ENCODE measurements at places on chromosomes 7 and 10.

DNA sequence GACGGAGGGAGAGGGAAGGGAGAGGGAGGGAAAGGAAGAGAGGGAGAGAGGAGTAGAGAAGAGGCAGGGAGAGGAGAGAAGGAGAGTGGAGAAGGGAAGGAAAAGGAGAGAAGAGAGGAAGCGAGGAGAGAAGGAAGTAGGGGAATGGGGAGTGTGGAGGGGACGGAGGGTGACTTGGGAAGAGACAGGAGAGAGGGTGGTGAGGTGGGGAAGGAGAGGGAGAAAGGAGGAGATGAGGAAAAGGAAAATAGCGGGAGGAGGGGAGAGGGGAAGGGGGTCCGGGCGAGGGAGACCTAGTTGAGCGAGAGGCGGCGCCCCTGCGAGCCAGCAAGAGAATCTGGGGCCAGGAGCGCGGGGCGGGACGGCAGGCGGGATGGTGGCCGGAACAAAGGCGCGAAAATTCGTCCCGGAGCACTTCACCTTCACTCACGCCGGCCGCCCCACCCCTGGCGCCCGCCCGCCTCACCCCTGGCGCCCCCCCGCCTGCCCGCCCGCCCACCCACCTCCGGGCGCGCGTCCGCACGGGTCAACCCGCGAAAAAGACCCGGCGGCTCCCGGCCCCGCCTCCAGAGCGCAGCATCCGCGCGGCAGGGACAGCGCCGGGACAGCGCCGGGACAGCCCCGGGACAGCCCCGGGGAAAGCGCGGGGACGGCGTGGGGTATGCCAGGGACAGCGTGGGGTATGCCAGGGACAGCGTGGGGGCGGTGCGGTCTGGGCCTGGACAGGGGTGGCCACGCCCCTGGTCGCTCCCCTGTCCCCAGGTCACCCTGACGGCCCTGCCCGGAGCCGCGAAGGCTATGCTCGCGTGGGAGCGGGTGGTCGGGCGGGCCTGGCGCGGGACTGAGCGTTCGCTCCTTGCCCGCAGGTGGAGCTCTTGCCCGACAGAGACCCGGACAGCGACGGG is 4.2 kb downstream of the VSTM2A start:
- peak; percentile 68 for DNase-seq

GRCh38 chr7:44636041-44636584 is 29.7 kb downstream of the OGDH start:
- no peak for DNase-seq

GRCh38 chr7:116236020-116236630 is 25.8 kb downstream of the TES start:
- peak; percentile 19 for DNase-seq

GRCh38 chr7:1329261-1329660 is 96.6 kb downstream of the UNCX start:
- no peak for DNase-seq

DNA sequence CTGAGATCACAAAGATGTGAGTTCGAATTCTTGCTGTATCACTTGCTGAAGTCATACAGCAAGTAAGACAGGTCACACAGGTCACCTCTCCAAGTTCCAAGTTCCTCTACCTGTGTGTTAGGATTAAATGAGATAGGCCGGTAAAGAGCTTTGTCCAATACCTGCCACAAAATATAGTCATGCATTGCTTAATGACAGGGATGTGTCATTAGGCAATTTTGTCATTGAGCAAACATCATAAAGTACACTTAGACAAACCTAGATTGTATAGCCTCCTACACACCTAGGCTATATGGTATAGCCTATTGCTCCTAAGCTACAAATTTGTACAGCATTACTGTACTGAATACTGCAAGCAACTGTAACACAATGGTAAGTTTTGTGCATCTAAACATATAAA is 469.4 kb downstream of the KCNMA1 start:
- peak; percentile 31 for DNase-seq

DNA sequence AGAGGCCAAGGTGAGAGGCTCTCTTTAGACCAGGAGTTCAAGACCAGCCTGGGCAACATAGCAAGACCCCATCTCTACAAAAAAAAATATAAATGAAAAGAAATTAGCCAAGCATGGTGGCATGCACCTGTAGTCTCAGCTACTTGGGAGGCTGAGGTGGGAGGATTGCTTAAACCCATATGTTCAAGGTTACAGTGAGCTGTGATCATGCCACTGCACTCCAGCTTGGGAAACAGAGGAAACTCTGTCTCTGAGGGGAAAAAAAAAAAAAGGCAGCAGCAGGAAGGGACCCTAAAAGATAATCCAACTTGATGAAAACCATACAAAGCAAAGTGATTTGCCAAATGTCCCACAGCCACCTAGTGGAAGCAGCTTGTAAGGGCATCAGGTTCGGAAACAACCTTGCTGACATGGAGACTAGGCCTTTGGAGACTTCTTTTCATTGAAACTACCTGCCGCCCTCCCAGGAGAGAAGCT is 15.6 kb upstream of the PBLD start:
- DNase-seq, result no peak

DNA sequence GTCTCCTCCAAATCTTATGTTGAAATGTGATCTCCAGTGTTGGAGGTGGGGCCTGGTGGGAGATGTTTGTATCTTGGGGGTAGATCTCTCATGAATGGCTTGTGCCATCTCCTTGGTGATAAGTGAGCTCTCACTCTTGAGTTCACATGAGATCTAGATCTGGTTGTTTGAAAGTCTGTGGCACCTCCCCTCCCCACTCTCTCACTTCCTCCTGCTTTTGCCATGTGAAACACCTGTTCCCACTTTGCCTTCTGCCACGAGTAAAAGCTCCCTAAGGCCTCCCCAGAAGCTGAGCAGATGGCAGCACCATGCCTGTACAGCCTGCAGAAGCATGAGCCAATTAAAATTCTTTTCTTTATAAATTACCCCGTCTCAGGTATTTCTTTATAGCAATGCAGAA is 23.5 kb downstream of the TMEM229A start:
- DNase-seq, result no peak

DNA sequence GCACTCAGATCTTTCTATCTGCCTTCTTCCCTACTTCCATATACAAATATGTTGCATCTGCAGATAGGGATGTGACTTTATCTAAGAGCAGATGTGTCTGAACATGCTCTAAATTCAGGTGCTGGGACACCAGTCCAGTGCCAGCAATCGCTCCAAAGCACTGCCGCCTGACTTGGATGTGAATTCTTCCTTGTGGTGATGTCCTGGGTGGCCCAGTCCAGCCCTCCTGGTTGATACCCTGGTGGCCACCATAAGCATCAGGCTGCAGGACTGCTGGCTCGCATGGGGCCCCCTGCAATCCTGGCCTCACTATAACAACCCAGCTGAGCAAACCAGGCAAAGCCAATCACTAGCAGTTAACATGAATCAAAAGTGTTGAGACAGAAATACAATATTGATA is 149.2 kb upstream of the PDE1C start:
- DNase-seq, result no peak

GRCh38 chr10:31953080-31953479 is 24.4 kb upstream of the ARHGAP12 start:
- DNase-seq, result no peak

DNA sequence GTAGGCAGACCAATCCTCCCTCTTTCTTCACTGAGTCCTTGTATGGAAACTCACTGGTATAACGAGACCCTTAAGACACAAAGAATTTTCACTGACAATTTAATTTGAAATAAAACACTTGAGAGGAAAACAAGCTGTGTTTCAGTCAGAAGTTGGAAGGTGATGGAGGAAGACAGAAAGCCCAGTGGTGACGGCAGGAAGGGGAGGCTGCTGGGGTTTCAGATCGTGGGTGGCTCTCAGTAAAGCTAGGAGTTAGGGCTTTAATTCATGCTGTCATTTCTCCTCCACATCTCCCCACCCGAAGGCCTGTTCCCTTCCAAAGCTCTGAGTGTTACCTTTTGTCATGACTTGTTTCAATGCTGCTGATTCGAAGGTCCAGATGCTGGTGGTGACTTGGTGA is 605.2 kb upstream of the DPP6 start:
- DNase-seq, result no peak

DNA sequence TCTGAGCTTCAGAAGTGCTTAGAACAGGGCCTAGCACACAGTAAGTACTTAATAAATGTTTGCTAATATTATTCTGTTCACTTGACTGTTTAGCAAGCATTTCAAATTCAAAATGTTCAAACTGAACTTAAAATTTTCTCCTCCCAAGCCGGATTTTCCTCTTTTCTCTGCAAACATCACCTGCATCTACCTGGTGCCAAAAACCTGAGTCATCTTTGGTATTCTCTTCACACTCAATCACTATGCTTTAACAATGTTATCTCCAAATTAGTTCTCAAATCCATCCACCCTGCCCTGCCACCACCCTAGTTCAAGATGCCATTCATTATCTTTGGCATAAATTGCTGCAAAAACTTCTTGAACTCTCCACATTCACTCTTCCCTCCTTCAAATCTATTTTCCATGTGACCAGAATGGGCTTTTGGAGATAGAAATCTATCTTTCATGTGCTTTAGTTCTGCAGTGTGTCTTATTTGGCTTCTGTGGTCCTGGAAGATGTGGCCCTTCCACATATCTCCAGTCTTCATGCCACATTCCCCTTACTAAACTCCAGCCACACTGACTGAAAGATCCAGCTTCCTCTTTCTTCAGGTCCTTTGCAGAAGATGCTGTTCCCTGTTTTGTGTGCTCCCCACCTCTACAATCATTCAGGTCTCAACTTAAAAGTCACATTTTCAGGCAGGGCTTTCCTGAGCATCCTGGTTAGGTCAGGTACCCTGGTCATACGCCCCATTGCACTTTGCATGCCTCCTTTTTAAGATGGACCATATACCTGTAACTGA is 2.0 kb downstream of the GGCT start:
- DNase-seq, result no peak

GRCh38 chr10:89981891-89982290 is 280.5 kb downstream of the KIF20B start:
- DNase-seq, result no peak

- no peak for DNase-seq
Measured at GRCh38 chr10:100043344-100043743, 33.6 kb upstream of the DNMBP start.

- DNase-seq, result no peak
Measured at GRCh38 chr7:650339-651031, 76.0 kb upstream of the DNAAF5 start.

- no peak for DNase-seq
Measured at GRCh38 chr7:25662841-25663800, 434.8 kb upstream of the NPVF start.

DNA sequence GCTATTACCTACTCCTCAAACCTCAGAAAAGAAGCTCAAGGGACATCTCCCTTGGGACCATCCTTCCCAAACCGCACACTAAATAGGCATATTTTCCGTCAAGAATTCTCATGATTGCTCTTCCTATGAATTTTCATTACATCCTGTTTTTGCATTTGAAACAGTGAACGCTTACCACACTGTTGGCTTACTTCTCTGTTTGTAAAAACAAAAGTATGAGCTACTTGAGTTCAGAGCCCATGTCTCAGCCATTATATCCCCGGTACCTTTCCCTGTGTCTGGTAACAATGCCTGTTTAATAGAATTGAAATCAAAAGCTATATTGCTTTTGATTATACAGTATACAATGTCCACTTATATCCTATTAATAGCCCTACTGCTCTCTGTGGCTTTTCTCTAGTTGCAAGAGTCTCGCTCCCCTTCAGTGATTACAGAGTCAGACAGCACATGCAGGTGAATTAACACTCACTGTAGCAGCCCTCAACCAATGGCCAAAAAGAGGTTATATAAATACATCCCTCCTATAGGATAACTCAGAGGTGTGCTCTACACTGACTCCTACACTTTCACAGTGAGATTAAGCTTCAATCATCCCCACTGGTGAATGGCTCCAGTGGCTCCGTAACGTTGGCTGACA is 264.4 kb downstream of the SORCS1 start:
- no peak for DNase-seq
